Stimulated activated CD8-positive, alpha-beta memory T cell treated with anti-CD3 and anti-CD28 coated beads, Interleukin-7, amount 100 ng/mL, for 24 hours (primary cell): ENCODE measurements at places on chromosomes 12 and 14.

- no peak for DNase-seq
These were observed 83.5 kb upstream of the COCH start for GRCh38 chr14:30790827-30791226.

DNA sequence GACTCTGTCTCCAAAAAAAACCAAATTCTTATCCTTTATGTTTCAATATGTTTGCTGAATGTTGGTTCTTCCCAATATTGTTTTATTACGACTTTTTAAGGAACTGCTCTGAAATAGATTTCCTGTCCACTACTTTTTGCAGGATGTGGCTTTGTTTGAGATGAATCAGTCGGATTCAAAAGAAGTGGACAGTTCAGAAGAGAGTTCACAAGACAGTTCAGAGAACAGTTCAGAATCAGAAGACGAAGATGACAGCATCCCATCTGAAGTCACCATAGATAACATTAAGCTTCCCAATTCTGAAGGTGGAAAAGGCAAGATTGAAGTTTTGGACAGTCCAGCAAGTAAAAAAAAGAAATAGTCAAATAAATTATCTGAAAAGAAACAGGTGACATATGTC lies 8.2 kb downstream of the NOPCHAP1 start:
- no peak for DNase-seq

- no peak for DNase-seq
These were observed 623.4 kb downstream of the DIO2 start for GRCh38 chr14:79587875-79588274.

GRCh38 chr12:108043286-108043685 lies 85.8 kb upstream of the WSCD2 start:
- DNase-seq: no peak

- no peak for DNase-seq
These were observed 106.0 kb upstream of the FAR2 start for GRCh38 chr12:29043069-29043468.

DNA sequence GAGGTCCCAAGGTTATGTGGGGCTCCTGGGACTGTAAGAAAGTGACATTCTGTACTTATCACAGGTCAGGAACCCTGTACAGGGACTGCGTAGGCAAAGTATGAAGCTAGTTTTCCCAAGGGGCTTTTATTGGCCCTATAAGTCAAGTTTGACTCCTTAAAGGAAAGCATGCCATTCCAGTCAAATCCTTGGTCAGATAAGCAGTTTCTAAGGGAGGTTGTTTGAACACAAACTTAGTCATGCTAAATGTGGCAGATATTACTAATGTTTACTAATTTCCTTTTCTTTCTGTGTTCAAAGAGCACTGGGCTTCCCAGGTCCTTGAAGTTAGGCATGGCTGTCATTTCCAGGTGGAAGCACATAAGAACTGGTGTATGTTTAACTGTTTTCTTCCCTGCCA lies 472.4 kb downstream of the ATP23 start:
- no peak for DNase-seq

- no peak for DNase-seq
These were observed 94.4 kb downstream of the DICER1 start for GRCh38 chr14:95062946-95063345.

GRCh38 chr14:61335049-61335448 lies 13.7 kb downstream of the PRKCH start:
- no peak for DNase-seq

- DNase-seq: no peak
These were observed 35.2 kb upstream of the SLC38A1 start for GRCh38 chr12:46304070-46304469.

- no peak for DNase-seq
These were observed 7.5 kb upstream of the CDCA4 start for GRCh38 chr14:105028251-105028927.

DNA sequence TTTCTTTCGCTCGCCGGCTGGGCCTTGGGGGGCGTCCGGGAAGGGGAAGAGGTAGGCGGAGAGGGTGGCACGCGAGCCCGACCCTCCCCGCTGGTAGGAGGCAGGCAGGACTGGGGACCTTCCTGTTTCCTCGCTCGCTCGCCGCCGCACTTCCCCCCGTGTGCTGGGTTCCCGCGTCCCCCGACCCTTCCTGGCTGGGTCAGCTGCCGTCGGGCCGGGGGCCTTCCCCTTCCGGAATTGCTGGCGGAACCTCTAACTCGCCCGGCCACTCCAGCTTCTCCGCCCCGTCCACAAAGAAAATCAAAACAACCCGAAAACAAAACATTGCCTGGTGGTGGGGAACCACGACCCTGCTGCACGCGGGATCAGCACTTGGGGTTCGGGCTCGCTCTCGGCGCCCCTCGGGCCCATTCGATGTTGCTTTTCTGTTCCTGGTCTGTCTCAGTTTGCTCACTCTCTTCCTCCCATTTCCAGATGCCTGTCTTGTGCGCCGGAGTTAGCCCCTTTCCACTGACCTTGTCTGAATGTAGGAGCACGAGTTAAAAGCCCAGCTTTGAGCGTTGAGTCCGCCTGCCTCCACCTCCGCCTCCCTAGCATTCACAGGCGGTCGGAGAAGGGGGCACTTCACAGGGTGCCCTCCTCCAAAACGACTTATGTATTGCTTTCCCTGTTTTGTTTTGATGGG lies 581 bp downstream of the PAPOLA start:
- DNase-seq: no peak

GRCh38 chr14:30648471-30648870 lies 26.4 kb downstream of the SCFD1 start:
- no peak for DNase-seq

DNA sequence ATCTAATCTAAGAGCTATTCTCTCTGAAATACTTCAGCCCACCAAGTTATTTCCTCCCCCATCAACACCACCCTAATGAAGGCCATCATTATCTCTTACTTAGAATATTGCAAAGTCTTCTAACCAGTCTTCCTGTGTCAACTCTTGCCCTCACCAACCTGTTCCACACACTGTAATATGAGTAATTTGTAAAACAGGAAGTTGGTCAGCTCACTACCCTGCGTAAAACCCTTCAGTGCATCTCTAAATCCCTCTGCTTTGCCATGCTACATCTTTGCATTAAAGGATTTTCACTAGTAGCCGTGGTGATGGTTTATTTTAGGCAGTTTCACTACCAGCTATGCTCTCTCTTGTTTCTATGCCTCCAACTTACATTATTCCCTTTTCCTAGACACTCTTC lies 70.0 kb downstream of the KIF21A start:
- no peak for DNase-seq

DNA sequence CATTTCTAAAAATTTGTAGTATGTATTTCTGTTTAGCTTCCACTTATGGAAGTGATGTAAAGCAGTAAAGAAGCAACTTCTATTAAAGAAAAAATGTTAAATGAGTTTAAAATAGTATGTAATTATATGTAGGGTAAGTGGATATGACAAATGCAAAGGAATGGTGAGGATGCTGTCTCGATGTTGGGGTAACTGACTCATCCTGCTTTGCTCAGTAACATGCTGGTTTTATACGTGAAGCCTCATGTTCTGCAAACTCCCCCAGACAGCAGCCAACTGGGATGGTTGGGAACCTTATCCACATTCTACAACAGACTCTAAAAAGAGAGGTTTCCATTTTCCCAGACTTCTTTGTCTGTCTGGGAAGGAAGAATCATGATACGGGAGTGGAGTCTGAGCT lies 1006.4 kb upstream of the TMEM132C start:
- no peak for DNase-seq

GRCh38 chr12:12741660-12742059 lies 24.5 kb downstream of the CDKN1B start:
- no peak for DNase-seq

DNA sequence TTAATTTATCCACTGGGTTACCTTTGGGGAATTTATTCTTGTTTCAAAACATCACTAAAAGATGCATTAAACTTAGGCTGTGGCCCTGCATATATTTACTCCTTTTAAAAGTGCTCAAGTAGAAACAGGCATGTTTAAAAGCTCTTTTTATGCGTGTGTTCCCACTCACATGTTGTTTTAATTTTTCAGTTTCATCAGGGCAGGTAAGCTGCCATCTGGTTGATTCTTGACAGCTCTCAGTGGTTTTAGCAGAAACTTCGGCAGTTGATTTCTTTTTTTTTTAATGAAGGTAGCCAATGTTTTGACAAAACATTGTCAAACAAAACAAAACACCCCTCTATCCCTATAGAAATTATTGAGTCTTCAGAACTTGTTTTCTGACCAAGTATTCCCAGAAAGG lies 89.6 kb upstream of the LGR5 start:
- no peak for DNase-seq

DNA sequence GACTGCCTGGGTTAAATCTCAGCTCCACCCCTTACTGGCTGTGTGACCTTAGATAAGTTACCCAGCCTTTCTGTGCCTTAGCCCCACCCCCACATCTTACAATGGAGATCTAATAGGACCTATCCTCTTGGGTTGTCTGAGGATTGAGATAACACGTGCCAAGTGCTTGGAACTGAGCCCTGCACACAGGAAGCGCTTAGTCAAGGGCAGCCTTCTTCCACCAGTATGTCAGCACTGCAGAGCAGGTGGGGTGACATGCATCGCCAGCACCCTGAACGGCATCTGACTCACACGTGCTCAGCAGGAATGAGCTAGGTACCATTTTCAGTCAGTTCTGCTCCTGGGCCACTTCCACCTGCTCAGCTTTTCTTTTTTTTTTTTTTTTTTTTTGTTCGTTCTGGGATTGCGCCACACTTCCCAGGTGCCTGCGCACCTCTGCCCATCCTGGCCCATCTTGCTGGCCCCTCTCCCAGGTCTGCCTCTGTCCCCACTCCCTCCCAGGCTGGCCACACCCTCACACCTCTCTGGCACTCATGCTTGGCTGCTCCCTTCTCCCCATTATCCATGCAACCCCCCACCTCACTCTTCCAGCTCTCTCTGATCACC lies 19.6 kb downstream of the LGMN start:
- DNase-seq: no peak

DNA sequence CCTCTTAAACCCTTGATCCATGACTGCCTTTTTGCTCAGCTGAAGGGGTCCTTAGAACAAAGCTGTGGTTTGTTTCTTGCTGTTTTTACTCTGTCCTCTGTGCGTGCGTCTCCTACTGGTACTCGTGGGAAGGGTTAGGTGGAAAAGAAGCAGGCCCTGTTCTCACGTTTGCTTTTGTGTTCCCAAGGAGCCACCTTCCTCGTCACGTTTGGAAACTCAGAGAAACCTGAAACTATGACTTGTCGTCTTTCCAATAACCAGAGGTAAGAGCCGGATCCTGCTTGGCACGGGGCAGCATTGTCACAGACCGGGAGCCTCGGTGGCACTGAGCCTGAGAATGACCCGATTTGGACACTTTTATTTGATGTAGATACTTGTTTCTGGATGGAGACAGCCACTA lies 13.1 kb downstream of the ZFYVE21 start:
- no peak for DNase-seq

DNA sequence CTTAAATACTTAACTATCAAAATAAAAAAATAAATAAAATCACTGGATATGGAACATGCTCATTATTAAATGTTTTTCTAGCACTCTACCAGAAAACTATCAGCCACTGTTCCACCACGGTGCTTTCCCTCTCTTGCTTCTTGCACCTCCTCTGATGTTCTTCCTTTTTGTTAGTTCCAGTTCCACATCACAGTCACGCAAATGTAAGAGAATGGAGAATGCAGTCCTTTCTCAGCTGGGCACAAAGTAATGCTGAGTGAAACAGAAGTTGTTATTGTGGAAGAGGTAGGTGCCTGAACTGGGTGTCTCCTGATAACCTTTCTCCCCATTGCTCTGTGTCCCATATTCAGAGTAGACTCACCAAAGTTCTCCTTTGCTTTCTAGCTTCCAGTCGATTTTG lies 1116.9 kb upstream of the TMEM132C start:
- no peak for DNase-seq

- no peak for DNase-seq
These were observed 16.1 kb downstream of the ARF6 start for GRCh38 chr14:49909016-49909415.

DNA sequence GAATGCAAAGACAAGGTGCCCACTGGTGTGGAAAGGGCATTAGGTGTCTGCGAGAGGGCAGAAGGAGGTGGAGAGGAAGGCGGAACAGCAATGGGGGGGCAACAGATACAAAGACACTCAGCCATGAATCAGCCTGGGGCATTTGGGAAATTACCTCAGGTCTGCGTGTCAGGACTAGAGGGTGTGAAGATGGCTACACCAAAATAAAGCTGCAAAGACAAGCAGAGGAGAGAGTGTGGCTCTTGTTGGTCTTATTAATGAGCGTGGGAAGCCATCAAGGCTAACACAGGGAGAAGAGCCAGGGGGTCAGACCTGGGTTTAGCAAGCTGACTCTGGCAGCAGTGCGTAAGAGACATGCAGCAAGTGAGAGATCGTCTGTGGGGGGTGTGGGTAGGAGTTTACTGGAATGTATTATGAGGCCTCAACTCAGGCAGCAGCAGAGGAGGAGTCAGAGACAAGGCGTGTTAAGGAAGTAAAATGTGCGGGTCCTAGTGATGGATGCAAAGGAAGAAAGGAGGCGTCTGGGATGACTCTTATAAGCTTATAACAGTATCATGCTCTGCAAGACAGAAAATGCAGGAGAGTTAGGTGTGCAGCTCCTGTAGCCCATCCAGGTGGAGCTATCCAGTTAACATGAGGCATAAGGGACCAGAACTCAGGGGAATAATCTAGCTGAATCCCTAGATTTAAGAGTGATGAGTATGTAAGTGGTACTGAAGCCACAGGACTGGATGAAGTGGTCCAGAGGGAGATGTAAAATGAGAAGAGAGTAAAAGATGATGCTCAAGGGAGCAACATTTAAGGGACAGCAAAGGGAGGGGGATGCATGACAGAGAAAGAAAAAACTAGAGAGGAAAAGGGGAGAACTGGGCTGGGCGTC lies 50.4 kb downstream of the KCNK10 start:
- no peak for DNase-seq

DNA sequence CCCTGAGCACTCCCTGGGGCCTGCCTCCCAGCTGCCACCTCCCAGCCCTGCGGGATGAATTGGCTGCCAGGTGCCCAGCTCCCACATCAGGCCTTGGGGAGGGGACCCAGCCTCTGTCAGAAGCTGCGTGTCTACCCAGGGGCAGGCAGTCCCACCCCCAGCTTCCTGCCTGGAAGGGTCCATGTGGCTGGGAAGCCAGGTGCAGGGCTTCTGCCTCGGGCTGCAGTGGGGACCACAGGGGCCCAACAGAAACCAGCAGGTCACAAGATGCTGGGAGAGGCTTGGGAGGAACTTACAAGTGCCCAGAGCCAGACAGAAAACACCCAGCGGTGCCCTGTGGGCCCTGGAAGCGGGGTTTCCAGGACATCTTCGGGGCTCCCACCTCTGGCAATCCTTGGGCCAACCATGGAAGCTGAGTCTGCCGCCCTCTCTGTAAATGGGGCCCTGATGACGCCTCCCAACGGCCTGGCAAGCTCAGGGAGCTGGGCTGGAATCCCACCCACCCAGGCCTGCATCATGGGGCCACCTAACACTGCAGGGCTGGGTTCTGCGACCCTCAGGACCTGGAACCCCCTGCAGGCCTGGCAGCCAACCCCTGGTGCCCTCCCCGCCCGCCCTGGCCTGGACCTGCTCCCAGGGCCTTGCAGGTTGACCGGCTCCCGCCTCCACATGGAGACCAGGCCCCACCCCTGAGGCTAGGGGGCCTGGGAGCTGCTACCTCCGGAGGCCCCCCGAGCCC lies 36.6 kb downstream of the CCNK start:
- no peak for DNase-seq

- DNase-seq: peak; percentile 2
These were observed 1124.7 kb downstream of the FLRT2 start for GRCh38 chr14:86654558-86655184.
